ENCODE measurements at places on chromosomes 4 and X.

GRCh38 chrX:121254336-121254735 is 206.9 kb downstream of the GLUD2 start:
- DNase-seq, result no peak

GRCh38 chrX:18353931-18354368 is 538 bp downstream of the SCML2 start:
- no peak for DNase-seq

DNA sequence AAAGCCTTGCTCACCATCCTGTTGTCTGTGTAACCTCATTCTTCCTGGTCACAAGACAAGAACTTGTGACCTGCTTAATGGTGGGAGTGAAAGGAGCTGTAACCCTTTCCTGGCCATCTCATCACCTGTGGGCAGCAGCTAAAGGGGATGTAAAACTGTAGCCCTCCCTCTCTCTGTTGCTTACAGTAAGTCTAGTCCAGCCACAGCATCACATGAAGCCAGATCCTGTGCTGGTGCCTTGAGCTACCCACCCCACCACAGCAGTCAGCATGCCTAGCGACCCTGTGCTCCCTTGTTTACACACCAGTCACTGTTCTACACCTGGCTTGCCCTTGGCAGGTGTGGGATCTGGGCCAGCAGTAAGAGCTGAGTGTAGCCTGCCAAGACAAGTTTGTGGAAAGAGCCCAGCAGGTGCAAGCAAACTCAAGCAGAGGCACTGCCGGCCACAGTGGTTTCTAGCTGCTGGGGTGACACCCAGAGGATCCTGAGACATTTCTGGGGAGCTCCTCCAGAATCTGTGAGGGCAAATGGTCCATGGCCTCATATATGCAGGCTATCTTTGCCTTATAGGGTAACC is 41.0 kb downstream of the UGT2B28 start:
- no peak for DNase-seq

- DNase-seq, result peak; percentile 35
Observed at GRCh38 chr4:27318740-27319139, 458.1 kb downstream of the STIM2 start.

- DNase-seq, result no peak
Observed at GRCh38 chr4:39899291-39899690, 78.4 kb downstream of the PDS5A start.

DNA sequence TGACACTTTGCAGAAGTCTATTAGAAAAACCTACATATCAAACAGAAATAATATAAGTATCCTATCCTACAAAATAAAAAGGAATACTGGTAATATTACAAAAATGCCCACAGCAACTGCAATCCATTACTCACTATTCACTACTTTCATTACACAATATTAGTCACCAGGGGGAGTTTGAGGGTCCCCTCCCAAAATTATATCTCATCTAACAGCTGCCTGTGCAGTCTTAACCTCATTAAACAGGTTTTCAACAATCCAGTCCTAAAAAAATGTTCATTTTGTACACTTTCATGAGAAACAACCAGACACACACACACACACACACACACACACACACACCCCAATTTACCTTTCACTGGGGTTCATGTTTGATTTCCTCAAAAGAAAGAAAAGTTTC is 2.9 kb downstream of the CLOCK start:
- peak; percentile 67 for DNase-seq

DNA sequence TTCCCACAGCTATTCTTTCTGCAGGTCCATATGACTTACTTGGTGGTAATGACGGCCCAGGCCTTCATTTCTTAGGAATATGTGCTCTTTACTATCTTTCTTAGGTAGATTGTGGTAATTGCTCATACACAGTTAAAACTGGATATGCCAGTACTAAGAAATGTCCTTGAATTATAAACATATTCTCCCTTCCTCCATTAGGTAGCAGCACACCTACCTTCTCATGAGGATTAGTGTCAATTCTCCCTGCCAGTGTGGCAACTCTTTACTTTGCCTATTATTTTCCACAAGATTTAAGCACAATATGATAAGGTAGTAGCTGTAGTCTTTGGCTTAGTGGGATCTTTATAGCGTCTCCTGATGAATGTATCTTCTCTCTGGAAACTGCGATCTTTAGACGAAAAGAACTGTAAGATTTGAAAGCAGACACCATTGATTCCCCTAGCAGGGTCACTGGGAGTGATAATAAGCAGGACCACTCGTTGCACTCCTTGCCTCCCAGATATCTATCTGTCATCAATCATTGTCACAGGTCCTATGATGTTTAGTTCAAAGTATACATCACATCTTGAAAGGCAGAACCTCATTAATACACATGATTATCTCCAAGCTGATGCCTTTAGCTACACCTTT is 1240.7 kb downstream of the C4orf33 start:
- peak; percentile 10 for DNase-seq

GRCh38 chr4:123783151-123783790 is 386.7 kb downstream of the SPRY1 start:
- DNase-seq, result no peak

DNA sequence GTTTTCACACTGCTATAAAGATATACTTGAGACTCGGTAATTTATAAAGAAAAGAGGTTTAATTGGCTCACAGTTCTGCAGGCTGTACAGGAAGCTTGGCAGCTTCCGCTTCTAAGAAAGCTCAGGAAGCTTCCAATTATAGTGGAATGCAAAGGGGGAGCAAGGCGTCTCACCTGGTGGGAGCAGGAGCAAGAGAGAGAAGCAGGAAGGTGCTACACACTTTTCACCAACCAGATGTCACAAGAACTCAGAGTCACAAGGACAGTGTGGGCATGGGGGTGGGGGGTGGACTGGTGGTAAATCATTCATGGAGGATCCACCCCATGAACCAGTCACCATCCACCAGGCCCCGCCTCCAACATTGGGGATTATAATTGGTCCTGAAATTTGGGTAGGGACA is 22.8 kb downstream of the HMGB2 start:
- DNase-seq, result no peak

GRCh38 chr4:169205744-169206080 is 65.0 kb downstream of the SH3RF1 start:
- no peak for DNase-seq

- no peak for DNase-seq
Observed at GRCh38 chrX:28981952-28982351, 394.7 kb downstream of the IL1RAPL1 start.

- DNase-seq, result peak; percentile 60
Observed at GRCh38 chrX:78092296-78092695, 11.8 kb upstream of the PGK1 start.

GRCh38 chr4:87540146-87541058 is 11.2 kb upstream of the SPARCL1 start:
- DNase-seq, result no peak

- DNase-seq, result no peak
Observed at GRCh38 chr4:87589531-87589930, 18.8 kb upstream of the DSPP start.

DNA sequence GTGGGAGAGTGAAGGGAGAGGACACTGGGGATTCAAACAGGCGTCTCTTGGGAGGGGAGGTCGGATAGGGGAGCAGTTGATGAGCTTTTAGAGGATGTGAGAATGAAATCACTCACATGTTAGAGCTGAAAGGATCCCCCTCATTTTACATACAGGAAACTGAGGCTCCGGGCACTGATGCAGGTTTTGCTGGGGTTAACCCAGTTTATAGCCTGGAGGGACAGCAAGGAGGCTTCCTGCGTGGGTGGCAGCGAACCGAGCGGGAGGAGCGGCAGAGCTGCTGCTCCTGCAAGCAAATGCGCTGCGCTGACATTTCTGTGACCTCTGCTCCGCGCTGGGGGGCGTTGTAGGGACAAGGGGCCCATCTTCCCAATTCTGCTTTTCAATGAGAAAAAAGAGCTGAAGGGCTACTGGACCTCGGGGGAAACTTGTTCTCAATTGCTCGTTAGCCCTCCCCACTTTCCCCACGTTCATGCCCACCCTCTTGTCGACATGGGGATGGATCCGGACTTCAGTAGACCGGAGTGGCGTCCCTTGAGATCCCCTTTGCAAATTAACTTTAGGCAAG is 1.2 kb upstream of the NEUROG2 start:
- DNase-seq, result no peak

DNA sequence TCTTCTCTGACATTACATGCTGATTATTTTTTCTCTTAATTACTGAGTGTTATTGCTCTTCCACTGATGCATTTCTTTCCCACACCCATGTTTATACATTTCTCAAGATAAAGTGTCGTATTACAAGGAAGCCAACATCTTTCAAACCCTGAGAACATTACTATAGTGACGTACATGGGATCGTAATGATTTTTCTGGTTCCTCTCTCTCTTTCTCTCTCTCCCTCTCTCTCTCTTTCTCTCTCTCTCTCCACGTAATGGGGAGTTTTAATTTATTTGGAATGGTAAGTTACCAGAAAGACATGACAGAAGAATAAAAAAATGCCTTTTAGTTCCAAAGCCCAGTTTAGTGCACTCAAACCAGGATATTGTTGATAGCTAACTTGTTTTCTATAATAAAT is 40.4 kb upstream of the MAPK10 start:
- DNase-seq, result no peak

- DNase-seq, result no peak
Observed at GRCh38 chrX:110877326-110877725, 81.7 kb upstream of the CHRDL1 start.

DNA sequence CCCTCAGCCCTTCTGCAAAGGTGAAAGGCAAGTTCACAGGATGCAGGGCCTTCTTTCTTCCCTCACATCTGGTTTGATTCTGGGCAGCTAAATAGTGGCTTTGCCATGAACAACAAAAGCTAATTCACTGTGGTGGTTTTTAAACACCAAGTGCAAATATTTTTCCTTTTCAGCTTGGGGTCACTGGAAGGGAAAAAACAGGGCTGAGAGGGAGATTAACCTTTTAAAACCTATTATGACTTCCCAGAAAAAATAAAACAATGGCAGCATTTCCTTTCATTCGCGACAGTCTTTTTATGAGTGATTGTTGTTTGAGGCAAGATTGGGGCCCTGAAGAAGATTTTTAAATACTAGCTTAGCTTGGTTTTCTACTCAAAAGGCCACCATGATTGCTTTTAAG is 103.7 kb upstream of the SCML1 start:
- DNase-seq, result no peak

DNA sequence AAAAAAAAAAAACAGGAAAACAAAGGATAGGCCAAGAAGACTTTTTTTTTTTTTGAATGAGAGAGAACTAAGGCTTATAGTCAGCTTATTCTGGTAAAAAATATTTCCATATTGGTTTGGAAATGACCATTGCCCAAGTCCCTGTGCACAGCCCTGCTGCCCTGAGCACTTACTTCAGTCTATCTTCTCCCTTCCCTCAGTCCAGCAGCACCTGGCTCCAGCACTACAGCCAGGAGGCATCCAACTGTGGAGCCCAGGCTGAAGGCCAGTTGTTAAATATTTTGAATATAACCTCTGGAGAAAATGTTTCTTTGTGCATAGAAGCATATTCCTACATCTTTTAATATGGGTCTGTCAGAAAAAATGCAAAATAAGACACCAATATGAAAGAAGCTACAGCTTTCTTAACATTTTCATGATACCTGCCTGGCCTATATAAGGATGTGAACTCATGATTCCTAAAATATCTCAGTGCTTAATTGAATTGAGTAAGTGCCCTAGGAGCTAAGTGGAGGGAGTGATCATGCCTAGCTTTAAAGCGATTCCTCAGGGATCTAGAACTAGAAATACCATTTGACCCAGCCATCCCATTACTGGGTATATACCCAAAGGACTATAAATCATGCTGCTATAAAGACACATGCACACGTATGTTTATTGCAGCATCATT is 14.4 kb downstream of the LRRC66 start:
- DNase-seq, result no peak
